ENCODE measurements at places on chromosomes 6 and 20. TPM values are rescaled to one million over a fixed set of nuclear protein-coding genes. Genes with fewer than 3 reads are reported as not detected.

ATG5 gene
- 28.5 TPM for total RNA-seq

CRISP2 gene
- total RNA-seq: not detected

CAPN11 gene
- not detected for total RNA-seq

CTCFL gene
- not detected for total RNA-seq

NFS1 gene
- total RNA-seq: 33.1 TPM

LY6G5C gene
- 4.6 TPM for total RNA-seq

RGS17 gene
- not detected for total RNA-seq

SLC22A16 gene
- not detected for total RNA-seq

RAET1E gene
- total RNA-seq: not detected

HSD17B8 gene
- total RNA-seq: 21.1 TPM

SLC4A11 gene
- 1.9 TPM for total RNA-seq

SOX18 gene
- total RNA-seq: 0.51 TPM

PRR18 gene
- not detected for total RNA-seq

HS3ST5 gene
- not detected for total RNA-seq

LPA gene
- total RNA-seq: not detected

EDN3 gene
- 0.17 TPM for total RNA-seq

MLIP gene
- total RNA-seq: not detected

MMP24 gene
- total RNA-seq: 0.20 TPM

SLC22A1 gene
- 1.8 TPM for total RNA-seq

HMGN3 gene
- 52.3 TPM for total RNA-seq

PPP2R5D gene
- total RNA-seq: 58.8 TPM

SLC17A4 gene
- total RNA-seq: not detected

CSTF1 gene
- total RNA-seq: 58.3 TPM

SUPT3H gene
- 11.6 TPM for total RNA-seq

MAPK14 gene
- 57.3 TPM for total RNA-seq

KATNA1 gene
- 22.6 TPM for total RNA-seq

OTOR gene
- total RNA-seq: not detected

MACROD2 gene
- total RNA-seq: not detected

SYNDIG1 gene
- total RNA-seq: not detected

SLC22A7 gene
- not detected for total RNA-seq

DDX43 gene
- total RNA-seq: 3.5 TPM

MYLK2 gene
- 0.31 TPM for total RNA-seq

TNXB gene
- 8.6 TPM for total RNA-seq

CST4 gene
- total RNA-seq: not detected

NKAIN4 gene
- total RNA-seq: not detected

FAM83C gene
- not detected for total RNA-seq

NRN1 gene
- 54.8 TPM for total RNA-seq

AVP gene
- total RNA-seq: not detected

FERMT1 gene
- total RNA-seq: not detected

MAFB gene
- total RNA-seq: 3.1 TPM

SCGN gene
- not detected for total RNA-seq

OLIG3 gene
- total RNA-seq: not detected

MRAP2 gene
- not detected for total RNA-seq

MCM3 gene
- 182 TPM for total RNA-seq

GSTA1 gene
- total RNA-seq: not detected

C6orf132 gene
- 0.08 TPM for total RNA-seq

MYCT1 gene
- not detected for total RNA-seq

FOXQ1 gene
- not detected for total RNA-seq

BPIFA2 gene
- total RNA-seq: not detected

TOX2 gene
- 0.44 TPM for total RNA-seq

NOTCH4 gene
- total RNA-seq: 0.79 TPM

NPEPL1 gene
- 37.8 TPM for total RNA-seq
